NCI-H2227 treated with DMSO at 0.1 percent for 48 hours (cell line): ENCODE measurements at places on chromosomes 13 and 19.

DNA sequence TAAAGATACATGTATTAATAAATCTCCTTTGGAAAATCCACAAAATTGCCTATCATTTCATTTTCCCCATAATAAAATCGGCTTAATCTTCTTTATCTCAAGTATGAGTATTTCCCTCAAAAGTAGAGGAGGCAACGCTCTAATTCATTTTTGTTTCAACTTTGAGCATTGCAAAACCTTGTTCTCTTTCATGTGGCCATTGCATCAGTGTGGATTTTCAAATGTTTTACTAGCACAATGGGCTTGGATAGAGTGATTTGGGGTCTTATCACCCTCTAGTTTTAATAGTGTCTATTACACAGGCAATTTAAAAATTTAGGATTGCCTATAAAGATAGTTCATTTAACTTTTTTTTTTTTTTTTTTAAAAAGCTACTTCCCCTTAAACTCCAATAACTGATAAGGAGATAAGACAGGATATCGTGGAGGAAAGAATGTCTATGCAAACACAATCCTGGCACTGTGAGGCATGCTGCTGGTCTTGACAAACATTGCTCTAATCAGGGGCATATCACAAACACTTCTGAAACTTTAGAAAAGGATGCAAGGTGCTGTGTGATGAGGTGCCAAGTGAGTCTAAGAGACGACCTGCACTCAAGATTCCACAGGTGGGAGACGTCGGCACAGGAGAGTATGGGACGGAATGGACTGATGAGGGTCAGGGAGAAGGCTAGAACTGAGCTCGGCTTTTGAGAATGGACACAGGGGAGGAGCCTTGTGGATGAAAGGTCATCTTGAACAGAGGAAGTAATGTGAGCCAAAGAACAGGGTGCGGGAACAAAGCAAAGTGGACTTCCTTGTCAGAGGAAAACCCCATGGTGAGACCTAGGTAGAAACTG is 199.7 kb downstream of the IRS2 start:
- no peak for DNase-seq

DNA sequence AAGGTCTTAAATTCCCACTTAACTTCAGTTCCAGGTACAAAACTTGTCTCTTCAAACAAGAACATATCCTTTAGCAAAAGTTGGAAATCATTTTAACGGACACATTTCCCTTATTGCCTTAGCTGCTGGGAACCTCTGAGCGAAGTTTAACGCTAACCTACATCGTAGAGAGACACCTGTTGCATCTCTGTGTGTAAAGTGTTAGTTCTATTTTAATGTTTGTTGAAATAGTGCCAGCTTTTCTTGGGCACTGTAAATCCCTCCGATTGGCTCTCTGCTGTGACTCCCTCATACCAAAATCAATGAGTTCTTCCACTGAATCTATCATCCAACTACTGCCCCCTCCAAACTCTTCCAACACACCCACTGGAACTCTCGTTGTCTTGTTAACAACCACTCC is 2.3 kb upstream of the HIF3A start:
- DNase-seq: no peak

- no peak for DNase-seq
These were observed 13.4 kb downstream of the ZNF20 start for GRCh38 chr19:12126707-12127106.

GRCh38 chr13:93029536-93029935 is 197.1 kb upstream of the GPC6 start:
- no peak for DNase-seq

DNA sequence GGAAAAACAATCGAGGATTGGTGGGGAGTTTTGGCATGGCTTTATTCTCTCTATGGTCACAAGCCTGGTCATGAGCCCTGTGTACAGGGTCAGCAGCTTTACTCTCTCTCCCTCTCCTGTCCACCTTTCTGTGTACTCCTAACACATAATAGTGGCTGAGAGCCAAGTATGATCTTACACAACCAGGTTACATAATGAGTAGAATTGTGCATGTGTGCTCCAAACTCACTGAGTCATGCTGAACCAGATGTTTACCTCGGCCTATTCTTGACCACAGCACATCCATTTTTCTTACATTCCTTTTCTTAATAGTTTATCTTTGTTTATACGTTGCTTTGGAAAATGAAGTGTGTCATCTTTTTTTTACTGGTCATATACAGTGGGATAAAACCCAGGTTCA is 53.1 kb downstream of the ZNF254 start:
- no peak for DNase-seq

- peak; percentile 34 for DNase-seq
These were observed 34.4 kb downstream of the DCLK1 start for GRCh38 chr13:36096461-36097416.

DNA sequence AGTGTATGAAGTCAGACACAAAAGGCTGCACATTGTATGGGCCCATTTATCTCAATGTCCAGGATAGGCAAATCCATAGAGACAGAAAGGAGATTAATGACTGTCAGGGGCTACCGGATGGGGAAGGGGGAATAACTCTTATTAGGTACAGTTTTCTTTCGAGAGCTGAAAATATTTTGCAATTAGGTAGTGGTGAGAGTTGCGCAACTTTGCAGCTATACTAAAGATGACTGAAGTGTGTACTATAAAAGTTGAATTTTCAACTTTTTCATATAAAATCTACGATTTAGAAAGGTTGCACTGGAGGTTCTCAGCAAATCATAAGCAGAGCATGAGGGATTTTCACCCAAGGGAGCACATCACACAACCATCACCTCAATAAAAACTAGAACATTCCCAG is 16.1 kb upstream of the SLC15A1 start:
- no peak for DNase-seq

DNA sequence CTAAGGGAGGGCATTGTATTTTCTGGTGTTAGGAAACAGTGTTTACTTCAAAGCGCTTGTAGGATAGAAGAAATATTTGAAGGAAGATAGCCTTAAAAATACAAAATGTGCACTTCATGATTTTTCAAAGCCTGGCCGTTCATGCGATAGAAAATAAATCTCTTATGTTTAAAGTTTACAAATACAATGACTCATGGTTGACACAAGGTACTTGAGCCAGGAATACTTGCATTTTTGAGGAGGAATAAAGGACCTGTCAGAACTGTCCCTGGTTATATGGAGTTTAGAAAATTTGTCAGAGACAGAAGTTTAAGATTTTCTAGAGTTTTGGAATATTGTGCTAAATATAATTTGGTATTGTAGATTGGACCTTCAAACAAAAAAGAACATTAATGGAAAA is 1223.2 kb upstream of the SLC10A2 start:
- no peak for DNase-seq

GRCh38 chr19:42131149-42132029 is 857 bp downstream of the POU2F2 start:
- DNase-seq: no peak

DNA sequence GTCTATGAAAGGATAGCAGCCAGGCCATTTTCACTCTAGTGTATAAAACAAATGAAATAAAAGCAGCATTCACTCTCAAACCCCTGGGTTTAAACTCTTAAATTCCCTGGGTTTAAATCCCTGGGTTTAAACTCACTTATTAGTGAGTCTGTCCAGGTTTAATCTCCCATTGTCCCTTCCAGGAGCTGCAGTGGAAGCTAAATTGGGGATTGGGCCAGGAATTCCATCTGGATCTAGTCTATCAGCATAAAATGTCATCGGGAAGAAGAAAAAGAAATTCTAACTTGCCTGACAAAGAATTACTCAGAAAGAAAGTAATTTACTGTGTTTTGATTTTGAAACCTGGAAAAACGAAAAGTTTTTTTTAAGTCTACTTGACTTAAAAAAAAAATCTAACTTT is 54.8 kb downstream of the FRY start:
- DNase-seq: no peak

GRCh38 chr13:37192956-37193355 is 87.5 kb upstream of the CSNK1A1L start:
- no peak for DNase-seq

GRCh38 chr13:100433475-100433874 is 155.1 kb downstream of the GGACT start:
- no peak for DNase-seq

DNA sequence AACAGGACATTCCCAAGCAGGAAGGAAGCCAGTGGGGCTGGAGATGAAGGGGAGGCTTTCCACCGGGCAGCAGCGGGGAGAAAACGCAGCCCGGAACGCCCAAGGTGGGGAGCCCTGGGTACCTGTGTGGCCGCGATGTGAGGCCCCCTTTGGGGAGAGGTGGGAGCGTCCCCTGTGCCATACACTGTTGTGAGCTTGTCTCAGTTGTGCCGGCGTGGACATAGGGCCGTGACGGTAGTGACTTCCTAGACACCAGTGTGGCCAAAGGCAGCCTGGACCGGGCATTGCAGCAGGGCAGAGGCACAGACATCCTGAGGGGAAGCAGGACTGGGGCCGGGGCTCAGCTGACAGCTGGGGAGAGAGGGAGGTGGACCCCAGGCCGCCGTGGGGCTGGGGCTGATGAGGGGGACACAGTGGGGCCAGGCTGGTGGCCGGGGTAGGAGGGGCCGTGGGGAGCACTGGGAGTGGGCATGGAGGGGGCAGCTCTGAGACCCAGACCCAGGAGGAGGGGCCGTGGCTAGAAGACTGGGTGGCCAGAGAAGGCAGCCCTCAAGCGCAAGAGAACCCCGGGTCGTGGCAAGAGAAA is 38.5 kb upstream of the TFDP1 start:
- DNase-seq: no peak

DNA sequence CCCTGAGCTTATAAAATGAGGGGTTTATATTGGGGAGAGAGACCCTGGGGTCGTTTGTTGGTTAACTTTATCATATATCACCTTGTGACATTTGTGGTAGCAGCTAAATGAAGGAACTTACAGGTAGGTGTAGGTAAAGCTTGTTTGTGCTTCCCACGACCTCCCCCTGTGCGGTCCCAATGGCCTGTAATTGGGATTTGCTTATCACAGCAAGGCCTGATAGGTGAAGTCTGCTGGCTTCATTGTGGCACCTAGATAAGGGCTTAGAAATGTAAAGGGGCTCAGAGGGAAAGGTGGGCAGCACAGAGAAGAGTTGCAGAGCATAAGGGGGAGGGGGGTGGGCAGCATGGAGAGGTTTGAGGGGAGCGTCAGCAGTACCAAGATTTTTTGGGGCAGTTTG is 35.5 kb upstream of the MLNR start:
- DNase-seq: no peak

GRCh38 chr19:29450812-29451211 is 75.0 kb upstream of the VSTM2B start:
- DNase-seq: no peak

DNA sequence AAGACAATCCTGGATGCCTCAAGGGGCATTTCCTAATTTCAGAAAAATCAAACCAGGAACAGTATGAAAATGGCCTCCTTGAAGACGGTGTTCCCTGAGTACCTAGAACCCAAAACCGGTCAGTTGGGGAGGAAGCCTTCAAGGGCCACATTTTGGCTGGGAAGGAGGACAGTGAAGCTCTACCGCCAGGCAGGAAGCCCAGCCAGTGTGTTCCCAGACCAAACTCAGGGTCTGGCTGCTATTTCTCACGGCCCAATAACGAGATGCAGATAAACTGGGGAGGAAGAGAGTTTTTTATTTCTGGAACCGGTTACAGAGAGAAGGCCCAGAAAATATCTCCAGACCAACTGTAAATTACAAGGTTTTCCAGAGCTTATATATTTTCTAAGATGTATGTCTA is 24.3 kb upstream of the CEACAM21 start:
- no peak for DNase-seq

- no peak for DNase-seq
These were observed 70.6 kb downstream of the STK24 start for GRCh38 chr13:98506322-98506721.

DNA sequence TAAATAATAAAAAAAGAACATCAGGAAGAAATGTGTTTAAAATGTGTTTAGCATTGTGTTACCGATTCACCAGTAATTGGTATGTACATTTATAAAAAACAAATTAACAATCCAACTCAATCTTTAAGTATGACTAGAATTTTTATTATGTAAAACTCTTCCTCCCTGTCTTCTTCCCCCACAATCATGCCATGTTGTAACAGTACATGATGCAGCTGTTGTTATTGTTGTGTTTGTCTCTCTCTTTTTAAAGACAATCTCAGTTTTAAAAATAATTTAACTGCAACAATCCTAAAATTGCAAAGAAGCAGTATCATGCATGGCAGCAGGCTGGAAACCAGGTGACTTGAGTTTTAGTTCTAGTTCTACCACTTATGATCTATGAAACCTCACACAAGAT is 180.2 kb downstream of the RGCC start:
- DNase-seq: no peak

DNA sequence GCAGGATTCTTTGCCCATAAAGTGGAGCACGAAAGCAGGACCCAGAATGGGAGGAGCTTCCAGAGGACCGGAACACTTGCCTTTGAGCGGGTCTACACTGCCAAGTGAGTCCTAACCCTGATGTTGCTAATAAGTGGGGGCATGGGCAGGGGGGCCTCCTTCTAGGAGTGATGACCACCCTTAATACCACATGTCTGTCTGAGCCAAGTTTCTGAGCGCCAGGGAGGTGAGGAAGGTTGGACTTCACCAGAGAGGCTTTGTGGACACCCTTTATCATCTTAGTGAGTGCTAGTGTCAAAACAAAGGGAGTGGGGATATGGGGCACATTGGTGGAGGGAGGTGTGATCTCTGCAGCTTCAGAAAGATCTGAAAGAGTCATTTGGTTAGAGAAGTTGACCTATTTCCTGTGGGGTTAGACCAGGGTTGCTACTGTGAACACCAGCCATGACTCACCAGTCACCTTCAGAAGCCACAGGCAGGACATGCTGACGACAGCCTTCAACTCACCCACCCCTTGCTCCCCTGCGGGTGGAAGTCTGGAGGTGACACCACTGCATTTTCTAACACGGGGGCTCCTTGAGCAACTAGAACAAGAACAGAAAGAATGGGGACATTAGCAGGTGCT is 8.8 kb downstream of the ALOX5AP start:
- DNase-seq: no peak

GRCh38 chr19:3365836-3366752 is at the start of gene NFIC:
Gene NFIC, plus strand, starts transcription at chr19:3366583. Its CDS starts 54 bp downstream, at chr19:3366637.
- DNase-seq: peak; percentile 8

GRCh38 chr13:109243311-109243951 is 543.0 kb downstream of the IRS2 start:
- no peak for DNase-seq

DNA sequence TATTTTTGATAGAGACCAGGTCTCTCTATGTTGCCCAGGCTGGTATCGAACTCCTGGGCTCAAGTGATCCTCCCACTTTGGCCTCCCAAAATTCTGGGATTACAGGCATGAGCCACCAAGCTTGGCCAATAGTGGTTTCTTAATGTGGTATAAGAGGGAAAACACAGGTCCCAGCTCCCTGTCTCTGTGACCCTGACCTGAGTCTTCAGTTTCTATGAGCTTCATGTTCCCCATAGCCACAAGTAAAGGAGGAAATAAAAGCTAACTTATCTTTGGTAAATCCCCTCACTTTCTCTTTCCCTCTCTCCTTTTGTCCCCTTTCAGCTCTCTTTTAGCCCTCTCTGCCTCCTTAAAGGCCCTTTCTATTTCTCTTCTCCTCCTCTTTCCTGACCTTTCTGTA is 50.3 kb downstream of the ABCC4 start:
- DNase-seq: no peak

DNA sequence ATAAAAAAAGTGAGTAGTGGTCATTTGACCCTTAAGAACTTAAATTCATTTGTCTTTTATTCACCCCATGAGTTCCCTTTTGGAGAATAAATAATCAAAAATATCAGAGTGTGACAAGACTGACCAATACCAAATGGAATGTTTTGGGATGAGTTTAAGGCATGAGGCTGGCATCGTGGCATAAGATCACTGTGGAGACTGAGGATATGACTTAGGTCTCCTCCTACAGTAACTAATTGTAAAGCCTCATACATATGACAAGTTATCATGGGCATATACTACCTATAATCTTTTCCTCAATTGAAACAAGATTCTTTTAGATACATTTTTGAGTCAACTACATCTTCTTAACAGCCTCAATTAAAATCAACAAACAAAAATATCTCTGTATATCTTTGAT is 782.0 kb downstream of the SLITRK1 start:
- DNase-seq: no peak

GRCh38 chr19:10981252-10981895 is 20.5 kb downstream of the SMARCA4 start:
- DNase-seq: no peak
